ENCODE measurements at places on chromosomes 1 and 21. TPM values are rescaled to one million over a fixed set of nuclear protein-coding genes. Genes with fewer than 3 reads are reported as not detected.

Gene KCNC4
- total RNA-seq: 1.6 TPM

Gene FCAMR
- not detected for total RNA-seq

Gene JAM2
- total RNA-seq: 0.15 TPM

Gene PBX1
- total RNA-seq: 1.9 TPM

Gene INAVA
- not detected for total RNA-seq

Gene FMO2
- not detected for total RNA-seq

Gene CHRNB2
- not detected for total RNA-seq

Gene SPATA21
- total RNA-seq: not detected

Gene CCDC27
- total RNA-seq: not detected

Gene PGLYRP4
- total RNA-seq: not detected

Gene RBM11
- 0.91 TPM for total RNA-seq

Gene HAO2
- not detected for total RNA-seq

Gene FCGR1A
- total RNA-seq: not detected

Gene GPR61
- total RNA-seq: not detected

Gene C1orf21
- 7.9 TPM for total RNA-seq

Gene OR6K3
- total RNA-seq: not detected

Gene SLC45A3
- 8.8 TPM for total RNA-seq

Gene AGO3
- 6.2 TPM for total RNA-seq

Gene DNASE2B
- total RNA-seq: not detected

Gene RAB7B
- 0.15 TPM for total RNA-seq

Gene CYP4X1
- total RNA-seq: 0.32 TPM

Gene ST6GALNAC5
- total RNA-seq: 1.5 TPM

Gene PODN
- 0.65 TPM for total RNA-seq

Gene CHIA
- total RNA-seq: not detected

Gene CYP4Z1
- not detected for total RNA-seq

Gene ST6GALNAC3
- 28.0 TPM for total RNA-seq

Gene CDC7
- total RNA-seq: 7.9 TPM

Gene SLC1A7
- not detected for total RNA-seq

Gene USP16
- total RNA-seq: 43.2 TPM

Gene G0S2
- 1.1 TPM for total RNA-seq

Gene CRNN
- not detected for total RNA-seq
